Cardiac muscle cell (in vitro differentiated cells and primary cell): ENCODE measurements at places on chromosomes 7 and 10. TPM values are rescaled to one million over a fixed set of nuclear protein-coding genes. Genes with fewer than 3 reads are reported as not detected.
A peak's percentile ranks its signal among the peaks of the same experiment; 100 is the strongest.

DNA sequence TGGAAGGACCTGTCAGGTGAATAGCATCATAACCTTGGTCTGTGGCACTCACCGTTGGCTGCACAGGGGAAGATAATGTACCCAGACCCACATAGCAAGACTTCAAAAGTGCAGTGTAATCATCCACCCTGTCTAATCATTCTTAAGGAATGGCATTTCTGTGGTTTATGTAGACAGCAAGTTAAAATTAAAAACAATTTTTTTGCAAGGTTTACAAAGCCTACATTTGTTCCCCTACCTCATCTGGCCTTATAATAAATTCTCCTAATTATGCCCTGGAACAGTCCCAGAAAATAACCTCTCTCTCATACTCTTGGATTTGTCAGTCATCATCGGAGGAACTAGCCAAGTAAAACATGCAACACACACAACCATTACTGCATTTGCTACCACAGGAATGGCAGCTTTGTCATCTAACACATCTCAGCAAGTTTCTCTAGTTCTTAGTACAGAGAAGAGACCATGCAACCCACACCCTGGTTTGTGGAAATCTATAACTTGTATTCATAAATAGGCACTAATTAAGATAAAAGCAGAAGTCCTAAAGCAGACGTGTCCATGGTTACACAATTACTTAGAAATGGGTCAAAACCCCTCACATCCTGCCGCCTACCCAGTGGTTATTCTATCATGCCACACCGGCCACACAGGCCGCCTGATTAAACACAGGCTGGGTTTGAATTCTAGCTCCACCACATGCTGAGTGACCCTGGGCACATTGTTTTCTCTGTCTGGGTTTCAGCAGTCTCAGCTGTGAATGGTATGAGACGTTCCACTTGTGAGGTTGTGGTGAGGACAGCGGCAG is 19.1 kb downstream of the ABLIM1 start:
- no peak overlapping the region for H3K4me3 ChIP-seq
- no peak for DNase-seq
- H3K27ac ChIP-seq, result peak overlapping the region; percentile 4
- peaks cover 37% of the 10 kb centered on the region for H3K4me1 ChIP-seq
- H3K27me3 ChIP-seq, result no peaks in the 10 kb centered on the region
- H3K36me3 ChIP-seq, result no peaks in the 10 kb centered on the region

DNA sequence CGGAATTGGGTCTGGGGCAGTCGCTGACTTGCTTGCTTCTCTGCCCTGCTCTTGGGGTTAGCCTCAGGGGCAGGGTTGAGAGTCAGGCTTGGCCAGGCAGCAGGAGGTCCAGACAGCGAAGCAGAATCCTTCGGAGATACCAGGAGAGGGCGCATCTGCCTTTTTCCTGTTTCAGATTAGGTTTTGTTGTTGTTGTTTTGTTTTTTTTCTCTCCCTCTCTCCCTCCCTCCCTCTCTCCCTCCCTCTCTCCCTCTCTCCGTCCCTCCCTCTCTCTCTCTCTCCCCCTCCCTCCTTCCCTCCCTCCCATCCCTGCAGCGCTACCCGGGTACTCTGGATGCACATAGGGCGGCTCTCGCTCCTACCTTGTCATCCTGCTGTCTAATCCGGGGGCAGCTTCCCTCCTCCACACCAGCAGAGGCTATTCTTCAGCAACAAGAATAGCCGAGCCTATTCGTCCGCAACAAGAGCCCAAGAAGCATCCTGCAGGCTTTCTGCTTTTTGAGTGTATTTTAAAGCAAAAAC is 758 bp upstream of the OPTN start:
- H3K27ac ChIP-seq, result no peak overlapping the region
- peak; percentile 70 for DNase-seq
- H3K4me1 ChIP-seq, result no peaks in the 10 kb centered on the region
- no peaks in the 10 kb centered on the region for H3K36me3 ChIP-seq
- H3K4me3 ChIP-seq, result peak overlapping the region; percentile 70

- H3K4me3 ChIP-seq, result no peak overlapping the region
- no peak for DNase-seq
- H3K27ac ChIP-seq, result no peak overlapping the region
- H3K36me3 ChIP-seq, result no peaks in the 10 kb centered on the region
Observed at GRCh38 chr10:29774475-29774874, 139.7 kb upstream of the SVIL start.

GRCh38 chr7:133060004-133060403 is 21.9 kb downstream of the CHCHD3 start:
- H3K4me1 ChIP-seq, result peaks cover 12% of the 10 kb centered on the region
- no peak overlapping the region for H3K27ac ChIP-seq

DNA sequence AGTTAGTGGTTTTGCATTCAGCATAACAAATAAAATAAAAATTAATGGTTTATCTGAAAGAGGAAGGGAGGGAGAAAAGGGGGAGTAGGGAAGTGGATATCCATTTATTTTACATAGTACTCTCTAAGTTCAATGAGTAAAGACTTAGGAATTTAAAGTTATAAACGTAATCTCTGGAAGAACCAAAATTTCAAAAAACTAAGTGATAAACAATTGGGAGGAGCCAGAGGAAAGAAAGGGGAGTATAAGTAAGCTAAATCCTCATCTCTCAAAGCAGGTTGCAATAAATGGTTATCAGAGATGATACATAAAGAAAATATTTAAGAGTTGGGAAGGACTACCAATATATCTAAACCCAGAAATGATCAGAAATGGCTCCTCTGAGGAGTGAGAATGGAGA is 46.4 kb downstream of the ANK3 start:
- H3K36me3 ChIP-seq, result no peaks in the 10 kb centered on the region
- no peaks in the 10 kb centered on the region for H3K27me3 ChIP-seq
- no peak overlapping the region for H3K27ac ChIP-seq
- no peak for DNase-seq
- H3K4me3 ChIP-seq, result no peak overlapping the region
- H3K4me1 ChIP-seq, result no peaks in the 10 kb centered on the region

ZSCAN21 gene
- 23.3 and 24.3 TPM in 2 replicates for total RNA-seq

TAS2R39 gene
- total RNA-seq, result not detected in 2 replicates

DNA sequence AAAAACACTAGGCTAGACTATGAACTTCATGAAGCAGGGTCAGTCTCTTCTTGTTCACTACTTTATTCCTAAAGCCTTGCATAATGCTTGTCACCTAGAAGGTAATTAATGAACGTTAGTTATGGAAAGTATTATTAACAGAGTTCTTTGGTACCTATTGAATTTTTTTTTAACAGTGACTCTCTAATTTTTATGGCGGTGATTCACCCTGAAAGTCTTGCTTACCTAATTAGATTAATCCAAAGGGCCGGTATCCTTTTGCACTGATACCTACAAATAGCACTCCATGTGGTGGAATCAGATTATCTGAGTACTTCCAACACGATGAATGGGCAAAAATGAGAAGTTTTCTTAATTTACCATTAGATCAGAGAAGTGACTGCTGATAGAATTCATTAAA is 31.7 kb downstream of the STAM start:
- DNase-seq, result no peak
- no peaks in the 10 kb centered on the region for H3K36me3 ChIP-seq
- no peak overlapping the region for H3K4me3 ChIP-seq
- peaks cover 22% of the 10 kb centered on the region for H3K4me1 ChIP-seq
- no peaks in the 10 kb centered on the region for H3K27me3 ChIP-seq

GRCh38 chr7:140679186-140679585 is 6.4 kb downstream of the ADCK2 start:
- H3K27ac ChIP-seq, result no peak overlapping the region
- no peak overlapping the region for H3K4me3 ChIP-seq
- H3K36me3 ChIP-seq, result peaks cover 4% of the 10 kb centered on the region
- no peaks in the 10 kb centered on the region for H3K4me1 ChIP-seq

DNA sequence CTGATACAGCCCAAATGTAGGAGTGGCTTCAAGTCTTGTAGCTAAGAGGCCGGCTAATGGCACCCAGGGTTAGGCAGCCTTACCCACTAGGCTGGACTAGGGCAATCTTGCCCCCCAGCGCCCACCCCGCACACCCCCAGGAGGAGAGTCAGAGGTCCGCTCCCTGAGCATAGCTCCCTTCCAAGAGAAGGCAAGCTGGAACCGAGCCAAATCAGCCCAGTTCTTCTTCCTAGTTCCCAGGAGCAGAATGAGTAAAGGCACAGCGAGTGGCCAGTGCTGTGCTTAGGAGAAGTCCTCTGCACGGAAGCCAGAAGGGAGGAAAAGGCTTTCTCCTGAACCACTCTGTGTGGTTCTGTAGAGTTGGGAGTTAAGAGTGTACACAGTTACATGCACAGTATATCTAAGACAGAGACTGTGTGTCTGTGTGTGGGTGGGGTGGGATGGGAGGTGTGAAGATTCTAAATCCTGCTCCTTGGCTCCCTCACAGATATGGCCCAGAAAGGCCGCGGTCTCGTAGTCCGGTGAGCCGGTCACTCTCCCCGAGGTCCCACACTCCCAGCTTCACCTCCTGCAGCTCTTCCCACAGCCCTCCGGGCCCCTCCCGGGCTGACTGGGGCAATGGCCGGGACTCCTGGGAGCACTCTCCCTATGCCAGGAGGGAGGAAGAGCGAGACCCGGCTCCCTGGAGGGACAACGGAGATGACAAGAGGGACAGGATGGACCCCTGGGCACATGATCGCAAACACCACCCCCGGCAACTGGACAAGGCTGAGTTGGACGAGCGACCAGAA is 59.7 kb upstream of the PDCD4 start:
- peaks cover 8% of the 10 kb centered on the region for H3K36me3 ChIP-seq
- no peaks in the 10 kb centered on the region for H3K27me3 ChIP-seq
- no peak overlapping the region for H3K4me3 ChIP-seq
- no peak overlapping the region for H3K27ac ChIP-seq
- H3K4me1 ChIP-seq, result peaks cover 7% of the 10 kb centered on the region

WEE2 gene
- 0.07 and 0.09 TPM in 2 replicates for total RNA-seq

DNA sequence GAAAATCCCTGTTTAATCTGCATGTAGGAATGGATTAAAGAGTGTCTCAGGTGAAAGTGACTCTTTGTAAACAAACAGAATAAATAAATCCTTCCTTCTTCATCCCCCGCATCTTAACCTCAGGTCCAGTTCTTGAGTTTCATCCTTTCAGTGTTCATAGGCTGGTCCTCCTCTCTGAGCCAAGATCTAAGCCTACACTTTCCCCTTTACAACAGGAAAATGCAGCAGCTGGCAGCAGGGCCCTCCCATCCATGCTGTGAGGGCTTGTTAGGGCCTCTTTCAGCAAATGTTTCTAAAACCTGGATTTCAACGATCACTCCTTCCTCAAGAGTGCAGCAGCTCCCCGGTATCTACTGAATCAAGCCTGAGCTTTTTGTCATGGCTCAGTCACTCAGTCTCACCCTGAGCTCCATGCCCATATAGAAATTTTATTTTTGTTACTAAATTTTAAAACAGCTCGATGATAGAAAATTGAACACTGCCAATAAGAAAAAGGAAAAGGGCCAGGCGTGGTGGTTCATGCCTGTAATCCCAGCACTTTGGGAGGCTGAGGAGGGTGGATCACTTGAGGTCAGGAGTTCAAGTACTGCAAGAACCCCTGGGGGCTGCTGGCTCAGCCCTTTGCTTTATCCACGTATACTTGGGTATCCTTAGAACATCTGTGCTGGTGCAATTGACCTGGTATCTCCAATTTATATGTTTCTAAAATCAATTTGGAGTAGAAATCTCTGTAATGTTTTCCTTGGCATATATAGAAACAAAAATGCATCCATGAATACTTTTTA is 15.6 kb downstream of the BLNK start:
- H3K27me3 ChIP-seq, result no peaks in the 10 kb centered on the region
- peaks cover 13% of the 10 kb centered on the region for H3K4me1 ChIP-seq
- H3K27ac ChIP-seq, result no peak overlapping the region
- no peaks in the 10 kb centered on the region for H3K36me3 ChIP-seq
- no peak for DNase-seq
- no peak overlapping the region for H3K4me3 ChIP-seq

DNA sequence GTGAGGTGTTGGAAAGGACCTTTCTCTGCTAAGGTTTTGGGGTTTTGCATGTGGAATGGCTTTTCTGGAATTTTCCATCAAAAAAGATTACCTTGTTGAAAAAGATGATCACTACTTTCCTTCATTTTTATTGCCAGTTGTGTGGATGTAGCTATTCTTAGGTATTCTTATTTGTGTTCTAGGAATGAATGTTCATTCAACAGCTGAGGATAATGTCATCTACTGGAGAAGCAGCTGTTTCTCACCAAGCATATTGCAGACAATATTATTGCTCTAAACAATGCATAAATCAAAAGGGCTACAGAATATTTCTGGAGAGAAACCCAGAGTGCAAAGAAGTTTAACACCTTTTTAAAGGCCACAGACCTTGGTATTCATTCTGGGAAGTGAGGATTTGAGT is 145.6 kb upstream of the CALCR start:
- no peaks in the 10 kb centered on the region for H3K27me3 ChIP-seq
- H3K4me1 ChIP-seq, result no peaks in the 10 kb centered on the region
- DNase-seq, result no peak
- H3K4me3 ChIP-seq, result no peak overlapping the region
- no peaks in the 10 kb centered on the region for H3K36me3 ChIP-seq

COL28A1 gene
- total RNA-seq, result 0.21 and 0.83 TPM in 2 replicates

- H3K27me3 ChIP-seq, result no peaks in the 10 kb centered on the region
- no peak for DNase-seq
- no peaks in the 10 kb centered on the region for H3K4me1 ChIP-seq
- no peak overlapping the region for H3K27ac ChIP-seq
- H3K36me3 ChIP-seq, result no peaks in the 10 kb centered on the region
Observed at GRCh38 chr10:49325131-49325915, 26.4 kb downstream of the C10orf71 start.

GRCh38 chr7:54014765-54015164 is 527.4 kb upstream of the VSTM2A start:
- no peak overlapping the region for H3K4me3 ChIP-seq
- DNase-seq, result no peak
- no peaks in the 10 kb centered on the region for H3K36me3 ChIP-seq
- H3K27ac ChIP-seq, result no peak overlapping the region

DNA sequence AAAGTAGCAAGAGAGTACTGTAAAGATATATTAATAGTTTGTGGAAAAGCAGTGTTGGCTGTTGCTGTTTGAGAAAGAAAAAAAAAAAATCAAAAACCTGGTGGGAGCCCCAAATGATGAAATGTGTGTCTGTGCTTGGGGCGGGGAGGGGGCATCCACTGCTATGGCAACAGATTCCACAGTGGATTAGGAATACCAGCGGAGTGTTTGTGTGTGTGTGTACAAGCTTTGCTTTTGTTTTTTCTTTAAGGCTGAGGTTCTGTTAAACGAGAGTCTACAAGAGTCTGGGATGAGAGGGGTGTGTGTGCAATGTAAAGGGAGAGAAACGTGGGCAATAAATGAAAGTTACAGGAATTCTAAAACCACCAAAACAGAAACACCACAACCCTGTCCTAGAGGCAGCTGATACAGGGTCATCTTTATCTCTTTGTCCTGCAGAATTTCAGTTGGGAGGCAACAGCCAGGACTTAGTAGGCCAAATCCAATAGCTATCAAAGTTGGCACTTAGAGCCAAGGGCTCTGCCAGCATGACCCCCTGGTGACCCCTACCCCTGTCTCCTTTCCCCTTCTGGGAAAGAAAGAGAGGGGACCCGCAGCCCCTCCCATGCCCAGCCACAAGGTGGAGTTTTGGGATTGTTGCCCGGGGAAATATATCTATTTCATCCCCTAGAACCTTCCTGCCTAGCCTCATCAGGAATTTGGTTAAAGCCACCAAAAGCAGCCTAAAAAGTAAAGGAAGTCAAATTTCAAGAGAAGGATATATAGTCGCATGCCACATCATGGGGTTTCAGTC is 85.4 kb downstream of the OSBPL3 start:
- DNase-seq, result no peak
- no peaks in the 10 kb centered on the region for H3K27me3 ChIP-seq
- H3K4me1 ChIP-seq, result peaks cover 6% of the 10 kb centered on the region
